ENCODE measurements at places on chromosomes 2 and 18.

DNA sequence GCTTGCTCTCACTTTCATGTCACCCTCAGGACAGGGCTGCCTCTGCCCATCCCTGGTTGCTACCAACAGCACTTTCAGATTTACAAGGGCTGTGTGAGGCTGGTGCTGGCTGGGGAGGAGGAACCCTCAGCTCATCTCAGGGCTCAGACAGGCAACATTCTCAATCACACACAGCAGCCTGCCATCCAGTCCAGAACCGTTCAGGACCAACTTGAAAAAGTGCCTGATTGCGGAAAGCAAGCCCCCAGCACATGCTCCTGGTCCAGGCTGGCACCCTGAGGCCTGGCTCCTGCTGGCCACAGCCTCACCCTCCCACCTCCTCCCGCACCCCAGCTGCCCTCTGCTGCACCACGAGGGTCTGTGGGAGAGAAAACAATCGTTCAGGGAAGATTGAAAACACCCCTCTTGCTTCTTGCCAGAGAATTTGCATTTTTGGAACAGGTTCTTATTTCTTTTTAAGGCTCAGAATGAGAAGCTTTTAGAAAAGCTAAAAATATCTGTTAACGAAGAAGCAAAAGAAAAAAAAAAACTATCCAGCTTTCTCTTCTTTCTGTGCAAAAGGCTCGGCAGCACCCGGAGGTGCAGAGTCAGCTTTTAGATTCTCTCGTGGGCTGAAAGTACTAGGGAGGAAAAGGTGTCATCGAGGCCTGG is 403.8 kb upstream of the ID2 start:
- no peak for DNase-seq

DNA sequence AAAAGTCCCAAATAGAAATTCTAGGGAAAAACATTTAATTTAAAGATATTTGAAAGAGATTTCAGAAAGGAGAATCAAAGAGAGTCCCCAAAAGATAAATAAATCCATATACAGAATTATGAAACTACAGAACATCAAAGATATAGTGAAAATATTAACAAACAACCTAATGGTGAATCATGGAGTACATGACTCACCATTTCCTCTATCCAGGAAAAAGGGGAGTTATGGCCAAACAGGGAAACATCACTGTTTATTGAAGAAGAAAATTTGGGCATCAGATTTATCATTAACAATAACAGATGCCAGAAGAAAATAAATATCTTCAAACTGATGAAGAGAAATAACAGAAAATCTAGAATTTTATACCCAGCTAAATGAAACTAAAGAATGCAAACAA is 448.3 kb downstream of the CDH2 start:
- no peak for DNase-seq

GRCh38 chr2:115560666-115561065 is 1118.2 kb downstream of the DPP10 start:
- no peak for DNase-seq

DNA sequence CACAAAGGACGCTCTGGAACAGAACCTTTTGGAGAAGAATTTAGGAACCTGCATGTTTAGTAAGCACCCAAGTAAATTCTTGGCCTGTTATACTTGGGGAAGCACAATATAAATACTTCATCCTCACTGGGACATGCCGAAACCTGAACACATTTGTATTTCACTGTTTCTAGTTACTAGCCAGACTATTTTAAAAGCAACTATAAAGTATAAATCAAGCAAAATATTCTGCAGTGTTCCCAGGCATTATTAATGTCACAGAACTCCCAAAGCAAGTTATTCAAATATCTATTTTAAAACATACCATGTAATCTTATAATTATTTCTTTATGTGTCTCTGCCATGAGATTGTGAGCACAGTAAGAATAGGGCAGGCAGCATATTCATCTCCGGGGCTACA is 54.8 kb downstream of the CALCRL start:
- DNase-seq = no peak

DNA sequence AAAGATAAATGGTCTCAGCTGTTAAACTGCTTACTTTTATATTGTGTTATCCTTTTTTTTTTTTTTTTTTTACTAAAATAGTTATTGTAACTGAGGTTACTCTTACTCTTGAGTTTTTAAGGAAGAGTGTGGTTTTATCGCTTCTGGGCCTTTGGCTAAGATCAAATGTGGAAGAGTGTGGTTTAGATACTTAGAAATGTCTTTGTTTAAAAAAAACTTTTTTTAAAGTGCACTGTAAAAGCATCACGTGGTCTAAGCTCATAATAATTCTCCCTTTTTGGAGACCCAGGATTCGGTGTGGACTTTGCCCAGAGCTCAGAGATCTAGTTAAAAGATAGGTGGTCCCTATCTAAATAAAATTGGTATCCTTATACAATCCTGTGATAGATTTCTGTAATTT is 11.9 kb upstream of the OXER1 start:
- no peak for DNase-seq

DNA sequence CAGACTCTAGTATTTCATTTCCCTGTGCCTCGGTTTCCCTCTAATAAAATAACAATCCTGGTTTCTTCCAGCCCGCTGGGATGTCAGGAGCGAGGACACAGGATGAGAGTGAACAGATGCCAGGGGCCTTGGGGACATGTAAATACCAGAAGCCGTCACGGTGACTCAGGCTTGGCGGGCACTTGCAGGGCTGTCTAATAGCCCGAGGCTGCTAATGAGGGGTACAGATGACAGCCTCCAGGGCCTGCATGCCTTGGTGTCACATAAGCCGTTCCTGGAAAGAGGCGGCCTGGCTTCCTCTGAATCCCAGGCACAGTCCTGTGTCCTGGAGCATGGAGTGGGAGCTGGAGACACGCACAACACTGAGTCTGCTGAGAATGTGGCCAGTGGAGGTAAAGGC is 28.2 kb downstream of the HS1BP3 start:
- no peak for DNase-seq
